ENCODE measurements at places on chromosomes 2 and 18. TPM values are rescaled to one million over a fixed set of nuclear protein-coding genes. Genes with fewer than 3 reads are reported as not detected.

Gene CCDC121
- total RNA-seq: 0.49 TPM

- no peak for DNase-seq
- H3K27me3 ChIP-seq: no peaks in the 10 kb centered on the region
- no peak overlapping the region for H3K4me3 ChIP-seq
- H3K36me3 ChIP-seq: peaks cover 11% of the 10 kb centered on the region
- H3K27ac ChIP-seq: no peak overlapping the region
Measured at GRCh38 chr18:12373116-12373770, 3.8 kb downstream of the AFG3L2 start.

GRCh38 chr2:241877989-241878970 is 8.8 kb downstream of the RTP5 start:
- H3K27ac ChIP-seq: no peak overlapping the region
- H3K4me1 ChIP-seq: peaks cover 12% of the 10 kb centered on the region

DNA sequence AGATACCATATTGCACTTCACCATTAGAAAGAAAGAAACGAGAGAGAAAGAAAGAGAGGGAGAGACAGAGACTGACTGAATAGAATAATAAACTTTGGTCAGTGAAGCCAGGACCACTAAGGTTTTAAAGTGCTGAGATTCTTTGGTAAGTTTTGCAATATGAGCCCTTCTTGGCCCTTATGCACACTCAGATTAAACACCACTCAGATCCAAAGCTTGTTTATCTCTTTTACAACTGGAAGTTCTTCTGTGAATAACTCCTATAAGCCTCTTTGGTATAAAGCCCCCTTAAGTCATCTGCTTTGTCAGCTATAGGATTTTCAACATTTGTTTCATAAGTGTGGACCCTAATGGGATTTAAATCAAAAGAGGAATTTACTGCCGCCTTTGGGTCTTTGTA is 40.8 kb downstream of the PID1 start:
- H3K4me3 ChIP-seq: no peak overlapping the region
- H3K27me3 ChIP-seq: no peaks in the 10 kb centered on the region
- no peaks in the 10 kb centered on the region for H3K36me3 ChIP-seq
- no peaks in the 10 kb centered on the region for H3K4me1 ChIP-seq

Measured in T-cell (primary cell).